ENCODE measurements at places on chromosomes 6 and 20.
A peak's percentile ranks its signal among the peaks of the same experiment; 100 is the strongest.

DNA sequence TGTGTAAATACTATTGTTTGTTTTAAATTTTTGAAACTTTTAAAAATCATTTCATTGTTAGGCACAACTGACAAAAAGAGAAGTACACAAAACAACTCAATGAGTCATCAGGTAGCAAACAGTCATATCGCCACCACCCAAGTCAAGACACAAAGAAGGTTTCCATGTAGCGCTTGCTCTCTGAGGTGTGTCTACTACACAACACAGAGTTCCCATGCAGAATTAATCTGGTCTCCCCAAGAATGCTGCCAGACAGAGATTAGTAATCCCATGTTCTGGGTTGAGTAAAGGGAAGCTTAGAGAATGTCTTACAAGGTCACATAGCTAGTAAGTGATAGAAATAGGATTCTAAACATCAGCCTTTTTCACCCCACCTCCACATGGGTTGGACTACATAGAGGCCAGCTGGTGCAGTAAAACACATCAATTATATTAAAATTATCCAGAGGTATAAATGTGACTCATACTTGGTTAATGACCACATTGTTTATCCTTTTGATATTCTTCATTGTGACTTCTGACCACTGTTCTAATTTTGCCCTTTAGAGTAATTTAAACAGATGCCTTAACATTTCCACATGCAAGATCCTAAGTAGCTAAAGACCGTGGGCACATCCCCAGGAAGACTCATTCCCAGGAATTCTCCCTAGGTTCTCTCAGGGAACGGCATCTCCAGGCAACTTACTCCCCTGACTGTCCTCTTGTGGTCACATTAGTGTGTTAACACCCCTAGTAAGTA, 413.5 kb downstream of the PRKN start:
- no peak for DNase-seq

GRCh38 chr6:170529839-170530469, 23.2 kb downstream of the PSMB1 start:
- peak; percentile 30 for DNase-seq

DNA sequence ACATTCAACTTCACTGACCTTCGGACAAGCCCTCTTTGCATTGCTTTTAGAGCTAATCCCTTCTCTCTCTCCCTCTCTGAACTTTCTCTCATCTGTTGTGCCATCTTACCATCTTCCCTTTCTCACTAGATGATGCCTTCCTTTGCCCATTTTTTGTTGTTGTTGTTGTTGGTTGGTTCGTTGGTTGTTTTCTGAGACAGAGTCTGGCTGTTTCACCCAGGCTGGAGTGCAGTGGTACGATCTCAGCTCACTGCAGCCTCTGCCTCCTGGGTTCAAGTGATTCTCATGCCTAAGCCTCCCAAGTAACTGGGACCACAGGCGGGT, 18.8 kb downstream of the MAP3K5 start:
- no peak for DNase-seq

DNA sequence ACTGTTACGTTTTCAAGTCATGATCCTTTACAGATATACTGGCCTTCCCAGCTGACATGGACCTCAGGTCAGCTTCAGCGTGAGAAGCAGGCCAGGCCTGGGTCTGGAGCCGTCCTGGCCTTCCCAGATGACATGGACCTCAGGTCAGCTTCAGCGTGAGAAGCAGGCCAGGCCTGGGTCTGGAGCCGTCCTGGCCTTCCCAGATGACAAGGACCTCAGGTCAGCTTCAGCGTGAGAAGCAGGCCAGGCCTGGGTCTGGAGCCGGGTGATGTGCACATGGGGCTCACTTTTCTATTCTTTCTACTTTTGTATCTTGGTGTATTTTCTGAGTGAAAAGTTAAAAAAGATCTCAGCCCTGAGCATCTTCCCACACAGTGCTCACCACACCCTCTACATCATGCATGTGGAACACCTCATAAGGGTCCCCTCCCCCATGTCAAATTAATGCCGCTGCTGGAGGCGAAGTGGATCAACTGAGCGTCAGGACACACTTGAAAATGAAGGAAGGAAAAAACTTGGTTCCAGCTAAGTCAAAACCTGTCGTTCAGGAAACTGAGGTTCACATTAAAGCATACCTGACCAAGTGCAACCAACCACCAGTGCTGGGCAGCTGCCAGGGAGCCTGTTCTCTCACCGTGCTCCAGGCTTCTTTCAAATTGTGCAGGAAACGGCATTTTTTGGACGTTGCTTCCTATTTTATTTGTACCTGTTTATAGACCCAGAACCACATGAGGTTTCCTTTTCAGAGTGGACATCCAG, 32.2 kb downstream of the KIF25 start:
- no peak for DNase-seq

- peak; percentile 43 for DNase-seq
Measured at GRCh38 chr6:42710316-42710715, 12.1 kb downstream of the PRPH2 start.

DNA sequence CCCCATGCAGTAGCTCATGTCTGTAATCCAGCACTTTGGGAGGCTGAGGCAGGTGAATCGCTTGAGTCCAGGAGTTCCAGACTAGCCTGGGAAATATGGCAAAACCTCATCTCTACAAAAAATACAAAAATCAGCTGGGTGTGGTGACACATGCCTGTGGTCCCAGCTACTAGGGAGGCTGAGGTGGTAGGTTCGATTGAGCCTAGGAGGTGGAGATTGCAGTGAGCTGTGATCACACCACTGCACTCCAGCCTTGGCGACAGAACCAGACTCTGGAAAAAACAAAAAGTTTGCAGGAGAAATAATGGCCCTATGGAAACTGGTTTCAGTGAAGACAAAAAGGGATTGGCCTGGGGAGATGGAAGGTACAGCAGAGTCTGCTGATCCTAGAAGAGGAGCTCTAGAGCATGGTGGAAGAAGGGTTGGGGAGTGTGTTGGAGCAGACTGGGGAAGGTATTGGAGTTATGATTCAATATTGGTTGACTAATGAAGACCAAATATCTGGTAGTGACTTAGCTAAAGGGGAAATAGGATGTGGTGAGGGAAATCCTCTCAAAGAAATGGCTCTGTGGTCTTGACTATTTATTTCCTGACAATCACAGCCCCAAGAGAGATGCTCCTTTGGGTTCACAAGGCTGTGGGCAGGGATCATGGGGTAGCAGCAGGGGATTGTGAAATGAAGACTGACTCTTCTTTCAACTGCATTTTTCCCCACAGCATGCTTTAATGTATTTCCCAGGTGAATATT, 281.9 kb downstream of the UTRN start:
- DNase-seq = no peak

DNA sequence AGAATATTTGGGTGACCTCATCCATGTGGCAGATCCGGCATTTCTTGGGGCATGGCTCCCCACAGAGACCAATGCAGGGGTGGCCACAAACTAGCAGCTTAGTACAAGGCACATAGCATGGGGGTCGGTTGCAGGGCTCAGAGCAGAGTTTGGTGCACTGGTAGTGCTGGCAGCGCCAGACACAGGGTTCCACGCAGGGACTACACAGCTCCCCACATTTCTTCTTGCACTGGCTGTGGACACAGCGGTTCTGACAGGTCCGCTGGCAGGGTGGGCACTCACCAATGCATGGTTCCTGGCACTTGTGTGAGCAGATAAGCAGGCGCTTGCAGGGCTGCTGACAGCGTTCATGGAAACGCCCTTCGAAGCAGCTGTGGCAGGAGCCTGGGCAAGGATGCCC, 29.1 kb downstream of the DDX27 start:
- no peak for DNase-seq

GRCh38 chr6:3013486-3013885, 13.8 kb downstream of the NQO2 start:
- no peak for DNase-seq

DNA sequence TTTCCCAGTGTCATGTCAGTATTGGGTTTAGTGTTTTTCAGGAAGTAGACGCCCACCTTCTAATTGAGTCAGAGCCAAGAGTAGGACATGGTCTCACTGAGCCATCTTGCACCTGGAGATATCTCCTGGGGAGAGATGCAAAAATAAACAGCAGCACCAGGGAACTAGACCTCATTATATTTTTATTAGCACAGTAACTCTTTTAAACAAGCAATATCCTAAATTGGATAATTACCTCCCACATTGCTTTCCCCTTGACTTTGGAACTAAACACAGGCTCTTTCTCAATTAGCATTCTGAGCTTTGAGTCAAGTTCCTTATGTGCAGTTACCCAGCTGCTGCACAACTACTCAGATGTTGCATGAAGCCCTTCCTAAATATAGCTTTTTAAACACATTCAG, 175.4 kb downstream of the IBTK start:
- no peak for DNase-seq

DNA sequence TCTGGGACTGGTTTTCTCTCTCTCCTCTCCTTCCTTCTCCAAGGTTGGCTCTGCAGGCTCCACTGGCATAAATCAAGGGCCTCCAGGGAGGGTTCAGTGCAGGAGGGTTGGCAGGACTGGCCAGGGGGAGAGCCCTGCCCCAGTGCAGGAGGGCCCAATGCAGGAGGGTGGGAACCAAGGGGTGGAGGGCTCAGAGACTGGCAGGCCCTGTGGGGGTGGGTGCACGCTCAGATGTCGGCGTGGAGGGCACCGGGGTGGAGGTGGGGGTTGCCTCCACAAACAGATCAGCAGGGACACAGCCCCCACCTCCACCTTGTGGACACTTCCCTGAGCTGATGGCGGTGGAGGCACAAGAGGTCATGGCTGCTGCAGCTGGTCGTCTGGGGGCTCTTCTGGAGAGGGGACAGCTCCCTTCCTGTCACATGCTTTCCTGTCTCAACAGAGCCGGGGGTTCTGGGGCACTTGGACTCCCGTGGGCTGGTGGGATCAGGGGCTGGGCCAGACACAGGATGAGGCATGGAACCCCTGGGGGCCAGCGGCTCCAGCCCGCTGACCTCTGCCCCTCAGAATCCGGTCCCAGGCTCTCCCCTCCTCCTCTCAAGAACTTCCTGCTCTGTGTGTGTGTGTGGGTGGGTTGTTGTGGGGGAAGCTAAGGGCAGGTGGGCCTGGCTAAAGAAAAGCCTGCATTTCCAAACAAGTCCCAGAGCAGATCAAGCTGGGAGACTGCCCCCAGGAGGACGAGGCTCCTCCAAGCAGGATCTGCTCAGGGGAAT, 2.7 kb upstream of the ABHD16B start:
- DNase-seq = no peak

DNA sequence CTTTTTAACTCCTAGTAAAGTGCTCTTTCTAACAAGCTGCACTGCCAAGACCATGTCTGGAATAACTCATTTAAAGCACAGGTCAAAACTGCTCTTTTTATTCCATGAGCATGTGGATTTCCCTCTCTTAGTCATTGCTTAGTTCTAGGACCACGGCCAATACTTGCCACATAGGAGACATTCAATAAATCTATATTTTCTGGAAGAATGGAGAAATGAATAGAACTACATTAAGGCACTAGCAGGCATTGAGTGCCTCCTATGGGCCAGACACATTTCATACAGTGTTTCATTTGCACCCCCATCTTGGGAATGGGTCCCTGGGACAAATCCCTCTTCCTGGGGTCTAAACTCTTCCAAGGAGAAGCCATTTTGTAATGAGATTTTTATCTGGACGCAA, 552.8 kb upstream of the CITED2 start:
- DNase-seq = no peak

GRCh38 chr6:1856381-1856780, 246.7 kb downstream of the FOXC1 start:
- no peak for DNase-seq

DNA sequence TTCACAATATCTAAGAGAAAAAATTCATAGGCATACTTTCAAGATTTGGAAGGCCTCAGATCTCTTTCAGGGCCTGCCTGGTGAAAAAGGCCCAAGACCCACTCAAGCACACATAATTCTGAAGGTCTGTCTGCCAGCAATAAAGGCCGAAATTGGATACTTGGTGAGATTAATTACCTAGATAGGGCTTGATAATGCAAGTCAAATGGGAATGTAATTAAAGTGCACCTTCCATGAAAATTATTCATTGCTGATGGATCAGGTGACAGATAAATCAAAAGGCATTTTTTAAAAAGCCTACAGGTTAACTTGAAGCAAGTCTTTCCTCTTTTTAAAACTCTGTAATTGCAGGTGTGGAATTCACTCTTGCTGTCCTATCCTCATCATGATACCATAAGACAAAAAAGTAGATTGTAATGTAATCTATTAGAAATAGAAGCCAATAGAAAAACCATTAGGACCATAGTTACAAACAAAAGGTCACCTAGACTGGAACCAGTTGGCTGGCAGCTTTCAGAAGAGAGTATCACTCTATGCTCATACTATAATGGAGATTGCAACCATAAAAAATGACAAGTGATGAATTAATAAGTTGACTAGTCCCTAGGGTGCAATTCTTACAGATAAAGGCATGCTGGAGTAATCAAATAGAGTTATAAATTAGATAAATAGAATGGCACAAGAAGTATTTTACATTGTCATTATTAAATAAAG, 77.3 kb downstream of the EPHA7 start:
- DNase-seq = no peak

GRCh38 chr6:84462698-84463097, 235.3 kb upstream of the CEP162 start:
- DNase-seq = no peak

DNA sequence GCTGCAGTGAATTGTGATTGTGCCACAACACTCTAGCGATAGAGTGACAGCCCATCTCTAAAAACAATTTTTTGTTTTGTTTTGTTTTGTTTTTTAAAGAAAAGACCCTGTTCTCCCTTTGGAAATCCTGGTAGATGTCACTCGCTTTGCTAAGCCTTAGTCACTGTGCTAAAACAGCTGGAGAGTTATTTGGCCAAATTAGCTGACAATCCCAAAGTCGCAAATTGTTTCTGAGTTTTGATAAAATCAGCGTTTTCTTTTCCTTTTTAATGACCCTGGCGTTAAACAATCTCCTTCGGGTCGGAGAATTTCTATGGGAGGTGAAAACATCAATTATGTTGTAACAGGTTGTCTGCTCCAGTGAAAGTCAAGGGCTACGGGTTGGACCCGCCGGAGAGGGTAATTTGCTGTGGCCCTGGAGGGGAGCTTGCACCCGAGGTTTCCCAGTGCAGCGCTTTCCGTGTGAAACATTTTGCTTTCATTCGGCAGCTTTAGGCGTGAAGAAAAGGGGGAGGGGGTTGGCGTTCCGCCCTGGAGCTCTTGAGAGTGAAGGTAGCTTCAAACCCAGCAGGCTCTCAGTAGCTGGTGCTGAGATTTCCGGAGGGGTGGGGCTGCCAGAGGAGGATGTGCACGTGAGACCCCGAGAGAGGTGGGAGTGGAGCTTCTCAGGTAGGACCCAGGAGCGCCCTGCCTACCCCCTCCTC, 296.6 kb downstream of the PHACTR1 start:
- DNase-seq = peak; percentile 47

DNA sequence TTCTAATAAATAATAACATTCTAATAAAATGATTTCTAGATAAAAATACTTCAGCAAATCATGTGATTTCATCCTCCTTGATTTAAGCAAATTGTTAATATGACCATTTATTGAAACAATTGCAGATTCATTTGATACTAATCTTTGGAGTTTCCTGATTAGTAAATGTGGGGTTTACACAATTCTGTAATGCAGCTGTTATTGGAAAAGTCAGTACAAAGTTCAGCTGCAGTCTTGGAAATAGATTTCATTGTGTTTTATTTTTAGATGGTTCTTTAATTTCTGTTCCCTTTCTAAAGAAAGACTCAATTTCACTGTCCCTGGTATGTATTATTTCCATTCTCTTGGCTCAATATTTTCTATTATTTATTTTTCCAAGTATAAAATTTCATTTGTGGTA, 342.0 kb downstream of the TBC1D32 start:
- no peak for DNase-seq

- no peak for DNase-seq
Measured at GRCh38 chr6:131159578-131159977, 24.3 kb downstream of the AKAP7 start.

Measured in NCI-H2227 treated with DMSO at 0.1 percent for 48 hours (cell line).